Stimulated activated CD4-positive, alpha-beta T cell treated with anti-CD3 and anti-CD28 coated beads, Interleukin-12 subunit alpha, Interleukin-12 subunit beta, amount 100 ng/mL, for 48 hours (primary cell): ENCODE measurements at places on chromosomes 11 and 22.

GRCh38 chr11:111777094-111778046 is 11.2 kb upstream of the PPP2R1B start:
- no peak for DNase-seq

DNA sequence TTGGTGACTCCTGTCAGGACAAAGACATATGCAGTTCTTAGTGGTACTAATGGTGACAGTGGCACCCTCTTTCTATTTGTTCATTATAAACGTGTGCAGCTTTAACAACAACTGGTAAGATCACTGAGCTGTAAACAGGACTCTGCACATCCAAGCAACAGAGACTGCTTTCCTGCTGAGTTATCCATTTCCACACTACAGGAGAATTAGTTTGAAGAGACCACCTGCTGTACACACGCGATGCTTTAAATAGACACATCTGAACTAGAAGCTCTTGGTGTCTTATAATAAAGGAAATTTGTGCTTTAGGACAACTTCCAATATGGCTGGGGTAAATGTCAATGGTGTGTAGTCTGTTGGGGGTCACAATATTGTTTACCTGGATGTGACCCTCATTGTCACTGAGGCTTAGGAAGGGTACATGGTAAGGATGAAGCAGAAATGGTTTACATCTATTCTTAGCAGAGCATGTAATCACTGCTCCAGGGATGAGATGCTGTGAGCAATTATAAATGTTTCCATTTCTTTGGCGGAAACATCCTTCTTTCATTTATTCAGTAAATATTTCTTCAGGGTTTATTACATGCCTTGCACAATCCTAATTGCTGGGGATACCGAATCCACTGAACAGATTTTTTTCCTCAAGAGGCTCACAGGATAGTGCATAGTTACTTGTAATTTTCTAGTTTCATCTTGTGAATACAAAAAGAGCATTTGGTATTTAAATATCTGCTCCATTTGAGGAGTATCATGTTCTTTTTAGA is 354.0 kb upstream of the CCDC90B start:
- no peak for DNase-seq

- DNase-seq, result no peak
Observed at GRCh38 chr11:87320123-87320522, 282.4 kb downstream of the TMEM135 start.

DNA sequence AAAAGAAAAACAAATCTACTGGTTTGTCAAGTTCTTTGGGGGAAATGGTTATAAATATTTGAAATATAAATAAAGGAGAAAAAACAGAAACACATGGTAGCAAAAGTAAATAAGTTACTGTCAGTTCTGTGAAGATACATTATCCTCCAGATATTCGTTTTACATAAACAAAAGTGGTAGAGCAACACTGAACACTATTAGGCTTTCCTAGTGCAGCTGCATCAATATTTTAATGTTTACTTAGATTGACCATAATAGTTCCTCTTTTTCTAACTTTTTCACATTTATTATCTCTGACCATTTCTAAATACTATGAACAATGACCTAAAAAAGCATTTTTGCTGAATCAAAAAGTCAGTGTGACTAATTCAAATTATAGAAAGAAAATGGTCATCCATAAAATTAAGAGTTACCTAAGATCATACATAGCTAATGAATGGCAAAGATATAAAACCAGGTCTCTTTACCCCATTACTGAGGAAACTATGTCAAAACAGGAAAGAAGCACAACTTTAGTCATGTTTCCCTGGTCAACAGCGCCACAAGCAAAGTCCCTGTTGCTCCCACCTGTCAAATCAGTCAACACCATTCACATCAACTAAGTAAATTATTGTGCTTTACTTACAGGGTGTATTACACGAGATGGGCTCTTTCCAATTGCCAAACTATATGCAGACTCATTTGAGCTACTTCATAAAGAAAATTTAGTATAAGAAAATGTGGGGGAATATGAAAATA is 38.5 kb downstream of the SBF2 start:
- no peak for DNase-seq

GRCh38 chr11:62464655-62465054 is 45.8 kb downstream of the SCGB1A1 start:
- DNase-seq, result no peak

DNA sequence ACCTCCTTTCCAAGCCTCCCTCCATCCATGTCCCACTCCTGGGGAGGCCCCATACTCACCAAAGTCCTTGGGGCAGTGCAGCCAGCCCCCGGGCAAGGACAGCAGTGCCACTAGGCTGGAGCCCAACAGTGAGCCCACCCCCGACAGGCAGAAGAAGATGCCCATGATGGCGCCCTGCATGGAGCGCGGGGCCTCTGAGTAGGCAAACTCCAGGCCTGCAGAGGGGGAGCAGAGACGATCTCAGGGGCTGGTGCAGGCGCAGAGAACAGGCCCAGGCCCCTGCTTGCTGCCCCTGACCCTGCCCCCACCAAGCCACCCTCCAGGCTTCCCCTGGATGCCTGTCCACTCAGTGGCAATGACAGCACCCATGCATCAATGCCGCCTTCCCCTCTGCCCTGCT is 13.6 kb downstream of the TMEM132A start:
- no peak for DNase-seq

DNA sequence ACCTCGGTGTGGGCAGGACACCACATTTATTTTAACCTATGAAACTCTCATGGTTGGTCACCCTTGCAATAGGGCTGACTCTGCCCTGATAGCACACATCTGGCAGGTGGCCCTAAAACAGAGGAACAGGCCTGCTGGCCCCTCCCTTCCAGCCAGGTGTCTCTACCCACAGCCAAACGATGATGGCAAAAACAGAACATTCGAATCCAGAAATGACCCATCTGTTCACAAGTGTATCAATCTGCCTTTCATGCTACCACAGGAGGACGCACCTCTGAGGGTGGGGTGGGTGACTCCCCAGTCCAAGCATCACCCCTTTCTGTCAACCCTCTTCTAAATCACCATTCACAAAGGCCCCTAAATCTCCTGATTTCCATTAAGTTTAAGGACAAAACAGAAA is 118.1 kb downstream of the ETS1 start:
- no peak for DNase-seq

GRCh38 chr11:34363363-34364084 is 5.7 kb upstream of the ABTB2 start:
- no peak for DNase-seq

GRCh38 chr11:61725781-61726231 is 26.6 kb upstream of the MYRF start:
- no peak for DNase-seq

DNA sequence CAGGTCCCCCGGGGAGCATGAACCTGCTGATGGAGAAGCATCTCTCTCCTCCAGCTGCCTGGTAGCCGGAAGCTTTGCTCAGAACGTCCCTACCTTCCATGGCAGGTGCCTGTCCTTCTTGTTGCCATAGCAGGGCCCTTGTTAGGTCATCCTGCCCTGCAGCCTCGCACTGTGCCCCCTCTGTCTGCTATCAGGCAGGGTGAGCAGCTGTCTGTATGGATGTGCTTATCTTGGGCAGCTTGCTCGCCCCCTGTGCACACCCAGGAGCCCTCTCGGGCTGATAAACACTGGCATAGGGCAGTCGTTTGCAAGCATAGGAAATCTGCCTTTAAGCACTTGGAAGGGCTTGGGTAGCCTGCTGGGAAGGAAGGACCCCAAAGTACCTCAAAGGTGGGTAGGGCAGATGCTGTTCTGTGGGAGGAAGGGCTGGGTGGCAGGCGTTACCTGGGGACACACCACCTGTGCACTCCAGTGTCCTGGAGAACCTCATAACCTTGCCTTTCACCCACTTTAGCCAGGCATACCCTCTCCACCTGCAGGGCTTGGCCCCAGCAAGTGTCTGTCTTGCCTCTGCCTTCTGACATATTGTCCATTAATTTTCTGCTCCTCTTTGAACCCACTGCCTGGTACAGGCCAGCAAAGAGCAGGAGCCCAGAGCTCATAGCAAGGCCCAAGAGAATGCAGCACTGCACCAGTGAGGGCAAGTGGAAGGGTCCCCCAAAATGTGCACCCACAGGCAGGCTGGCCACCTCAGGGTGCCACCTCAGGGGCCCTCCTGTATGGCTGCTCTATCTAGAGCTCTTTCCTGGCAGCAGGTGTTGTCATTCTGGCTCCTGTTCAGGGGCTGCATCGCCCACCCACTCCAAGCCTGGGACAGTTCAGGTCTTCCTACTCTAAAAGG is 8.0 kb upstream of the COMT start:
- no peak for DNase-seq

DNA sequence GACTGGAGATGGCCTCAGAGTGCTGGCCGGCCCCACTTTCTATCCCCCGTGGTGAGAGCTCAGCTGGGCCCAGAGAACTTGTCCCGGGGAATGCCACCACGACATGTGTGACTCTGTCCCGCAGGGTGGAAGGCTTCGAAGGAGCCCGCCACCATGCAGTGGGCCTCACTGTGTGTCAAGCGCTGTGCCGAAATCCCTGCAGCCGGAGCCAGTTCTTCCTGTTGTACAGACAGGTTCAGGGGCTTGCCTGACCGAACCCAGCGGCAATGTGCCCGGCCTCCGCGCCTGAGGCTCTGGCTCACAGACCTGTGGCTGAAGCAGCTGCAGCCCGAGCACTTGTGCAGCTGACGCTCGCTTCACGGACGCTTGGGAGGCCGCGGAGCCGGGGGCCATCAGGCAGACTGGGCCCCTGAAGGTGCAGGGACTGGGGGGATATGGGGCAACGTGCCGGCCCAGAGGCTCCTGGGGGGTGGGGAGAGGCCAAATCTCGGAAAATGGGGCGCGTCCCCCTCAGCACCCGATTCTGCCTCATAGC is 650 bp downstream of the PPM1F start:
- no peak for DNase-seq

DNA sequence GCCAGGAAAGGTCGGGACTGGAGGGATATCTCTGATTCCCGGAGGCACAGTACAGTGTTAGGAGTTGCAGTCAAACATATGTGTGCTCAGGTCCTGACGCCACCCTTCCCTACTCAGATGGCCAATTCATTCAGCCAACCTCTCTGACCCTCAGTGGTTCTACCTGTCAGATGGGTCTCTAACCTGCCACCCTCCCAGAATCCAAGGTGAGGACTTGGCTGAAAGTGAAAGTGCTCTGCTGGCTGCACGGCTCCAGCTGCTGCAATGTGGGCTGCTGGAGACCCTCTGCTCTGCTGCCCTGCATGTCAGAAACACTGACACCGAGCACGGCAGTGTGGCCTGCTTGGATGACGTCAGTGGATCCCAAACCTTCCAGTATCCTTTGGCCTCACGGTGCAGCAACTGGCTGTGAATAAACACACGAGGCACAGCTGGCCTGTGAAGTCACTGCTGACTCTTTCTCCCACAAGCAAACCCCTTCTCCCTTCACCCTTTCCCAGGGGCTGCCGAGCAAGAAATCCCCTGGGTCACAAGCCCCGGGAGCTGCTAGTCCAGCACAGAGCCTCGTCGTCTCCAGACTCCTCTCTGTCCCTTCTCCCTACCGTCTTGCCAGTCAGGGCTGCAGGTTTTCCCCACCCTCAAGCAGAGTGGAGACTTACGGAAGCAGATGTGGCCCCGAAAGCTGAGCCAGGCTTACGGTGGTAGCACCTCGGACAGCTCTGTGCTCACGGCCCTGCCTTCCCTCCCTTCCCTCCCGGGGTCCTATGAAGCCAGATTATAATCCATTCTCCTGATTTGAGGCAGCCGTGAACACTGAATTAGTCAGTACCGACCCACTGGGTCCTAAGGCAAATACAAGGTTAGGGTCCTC is 24.3 kb downstream of the KIAA0930 start:
- DNase-seq, result no peak

DNA sequence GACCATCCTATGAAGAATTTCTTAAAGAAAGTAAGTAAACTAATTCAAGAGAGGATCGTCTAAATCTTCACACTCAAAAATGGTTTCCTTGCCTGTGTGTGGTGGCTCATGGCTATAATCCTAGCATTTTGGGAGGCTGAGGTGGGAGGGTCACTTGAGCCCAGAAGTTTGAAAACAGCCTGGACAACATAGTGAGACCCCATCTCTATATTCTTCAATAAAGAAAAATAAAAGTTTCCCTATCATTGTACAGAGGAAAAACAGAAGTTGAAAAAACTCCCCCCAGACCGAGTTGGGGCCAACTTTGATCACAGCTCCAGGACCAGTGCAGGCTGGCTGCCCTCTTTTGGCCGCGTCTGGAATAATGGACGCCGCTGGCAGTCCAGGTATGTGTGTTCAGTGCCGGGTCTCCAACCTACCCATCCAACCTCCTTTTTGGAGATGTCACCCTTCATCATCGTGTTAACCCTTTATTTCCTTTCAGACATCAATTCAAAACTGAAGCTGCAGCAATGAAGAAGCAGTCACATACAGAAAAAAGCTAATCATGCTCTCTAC is 3.0 kb downstream of the RPS25 start:
- DNase-seq, result no peak

DNA sequence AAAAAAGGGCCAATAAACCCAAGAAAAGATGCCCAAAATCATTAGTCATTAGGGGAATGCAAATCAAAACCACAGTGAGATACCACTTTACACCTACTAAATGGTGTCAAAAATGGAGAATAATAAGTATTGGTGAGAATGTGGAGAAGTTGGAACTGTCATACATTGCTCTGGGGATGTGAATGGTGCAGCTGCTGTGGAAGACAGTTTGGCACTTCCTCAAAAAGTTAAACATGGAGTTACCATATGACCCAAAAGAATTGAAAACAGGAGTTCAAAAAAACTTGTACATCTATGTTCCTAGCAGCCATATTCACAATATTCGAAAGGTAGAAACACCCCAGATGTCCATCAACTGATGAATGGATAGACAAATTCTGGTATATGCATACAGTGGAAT is 24.5 kb upstream of the DLAT start:
- no peak for DNase-seq

GRCh38 chr22:31451709-31452571 is 37.7 kb downstream of the EIF4ENIF1 start:
- DNase-seq, result no peak

DNA sequence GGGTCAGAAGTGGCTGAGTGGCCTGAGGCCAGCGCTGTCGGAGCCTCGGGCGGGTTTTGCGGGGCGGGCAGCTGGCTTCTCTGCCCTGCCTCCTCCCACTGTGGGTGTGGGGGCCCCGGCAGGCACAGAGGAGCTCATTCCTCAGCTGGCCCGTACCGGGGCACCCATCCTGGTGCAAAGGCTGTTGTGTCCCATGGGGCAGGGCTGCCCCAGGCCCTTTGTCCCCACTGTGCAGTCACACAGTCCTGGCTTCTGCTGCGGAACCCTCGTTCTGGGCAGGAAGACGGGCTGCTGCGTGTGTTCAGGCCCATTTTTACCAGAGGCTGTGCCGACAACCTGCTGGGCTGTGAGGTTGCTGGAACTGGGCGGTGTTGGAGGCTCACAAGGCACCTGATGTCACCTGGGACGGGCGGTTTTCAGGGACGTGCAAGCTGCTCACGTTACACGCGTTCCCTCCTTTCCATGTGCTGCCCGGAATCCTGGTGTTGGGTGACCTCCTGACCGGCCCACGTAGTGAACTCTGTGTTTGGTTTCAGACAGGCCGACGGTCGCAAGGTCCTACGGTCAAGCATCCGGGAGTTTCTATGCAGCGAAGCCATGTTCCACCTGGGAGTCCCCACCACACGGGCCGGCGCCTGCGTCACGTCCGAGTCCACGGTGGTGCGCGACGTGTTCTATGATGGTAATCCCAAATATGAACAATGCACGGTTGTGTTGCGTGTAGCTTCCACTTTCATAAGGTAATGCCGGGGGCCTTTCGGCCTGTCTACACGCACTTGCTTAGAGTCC is 5.2 kb downstream of the SELENOO start:
- no peak for DNase-seq

GRCh38 chr11:9711454-9712307 is 47.8 kb downstream of the SWAP70 start:
- DNase-seq, result no peak

GRCh38 chr22:39325392-39325932 is 6.0 kb upstream of the RPL3 start:
- no peak for DNase-seq
